ENCODE measurements at places on chromosomes 2 and 18.
A peak's percentile ranks its signal among the peaks of the same experiment; 100 is the strongest.

DNA sequence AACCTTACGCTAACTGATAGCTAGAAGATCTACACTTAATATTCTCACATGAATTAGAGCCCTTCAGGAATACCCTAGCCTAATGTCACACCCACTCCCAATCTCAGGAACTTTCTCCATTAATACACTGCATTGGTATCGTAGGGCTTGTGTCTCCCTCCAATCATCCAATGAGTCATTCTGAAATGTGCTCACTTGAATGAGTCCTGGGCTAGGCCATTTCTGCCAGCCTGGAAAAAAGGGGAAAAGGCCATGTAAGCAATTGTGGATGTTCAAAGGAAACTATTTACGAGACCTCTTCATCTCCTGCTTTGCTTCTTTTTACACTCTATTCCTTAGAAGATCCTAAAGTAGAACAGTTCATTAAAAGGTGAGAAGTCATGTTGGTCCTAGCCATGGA, 18.8 kb downstream of the ZEB2 start:
- no peak for DNase-seq

GRCh38 chr2:9549420-9549819, 6.2 kb downstream of the ADAM17 start:
- DNase-seq, result no peak

GRCh38 chr2:190682168-190682567, 33.3 kb downstream of the NAB1 start:
- DNase-seq, result no peak

- no peak for DNase-seq
These were observed 93.7 kb upstream of the RBBP8 start for GRCh38 chr18:22839340-22839821.

- no peak for DNase-seq
These were observed 75.2 kb upstream of the CTNNA2 start for GRCh38 chr2:79437433-79438267.

DNA sequence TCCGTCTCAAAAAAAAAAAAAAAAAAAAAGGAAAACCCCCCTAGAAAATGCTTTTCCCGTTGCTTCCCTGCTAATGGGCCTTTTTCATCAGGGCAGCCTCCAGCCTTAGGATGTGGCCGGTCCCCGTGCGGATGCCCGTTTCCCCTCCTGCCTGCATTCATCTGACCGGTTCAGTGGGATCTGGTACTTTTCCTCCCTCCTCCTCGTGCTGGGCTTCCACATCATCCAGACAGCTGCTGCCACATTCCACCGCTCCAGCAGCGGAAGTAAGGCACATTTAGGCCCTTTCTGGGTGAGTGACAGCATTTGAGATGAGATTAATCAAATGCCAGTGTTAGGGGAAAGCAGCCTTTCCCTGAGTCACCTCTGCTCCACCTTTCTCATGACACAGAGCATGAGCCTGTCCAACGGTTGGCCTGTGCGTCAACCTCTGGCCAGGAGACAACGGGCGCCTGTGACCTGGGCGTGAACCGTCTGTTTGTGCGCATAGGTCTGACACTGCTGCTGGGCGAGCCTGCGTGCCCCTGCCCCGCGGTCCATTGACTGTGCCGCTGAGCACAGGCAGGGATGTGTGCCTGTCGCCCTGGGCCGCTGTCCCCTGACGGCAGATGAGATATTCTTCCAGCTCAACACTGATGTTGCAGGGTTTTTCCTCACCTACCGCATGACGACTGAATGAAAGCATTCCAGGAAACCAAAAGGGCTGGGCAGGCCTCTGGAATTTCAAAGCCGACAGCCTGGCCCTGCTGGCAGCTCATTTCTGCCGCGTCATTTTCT, 174.0 kb downstream of the TGIF1 start:
- DNase-seq, result peak; percentile 86

GRCh38 chr2:103784261-103784660, 1022.4 kb downstream of the TMEM182 start:
- DNase-seq, result no peak

- DNase-seq, result no peak
These were observed 129.4 kb upstream of the UXS1 start for GRCh38 chr2:106323337-106324013.

GRCh38 chr2:119264781-119265692, 41.4 kb downstream of the STEAP3 start:
- DNase-seq, result peak; percentile 62

DNA sequence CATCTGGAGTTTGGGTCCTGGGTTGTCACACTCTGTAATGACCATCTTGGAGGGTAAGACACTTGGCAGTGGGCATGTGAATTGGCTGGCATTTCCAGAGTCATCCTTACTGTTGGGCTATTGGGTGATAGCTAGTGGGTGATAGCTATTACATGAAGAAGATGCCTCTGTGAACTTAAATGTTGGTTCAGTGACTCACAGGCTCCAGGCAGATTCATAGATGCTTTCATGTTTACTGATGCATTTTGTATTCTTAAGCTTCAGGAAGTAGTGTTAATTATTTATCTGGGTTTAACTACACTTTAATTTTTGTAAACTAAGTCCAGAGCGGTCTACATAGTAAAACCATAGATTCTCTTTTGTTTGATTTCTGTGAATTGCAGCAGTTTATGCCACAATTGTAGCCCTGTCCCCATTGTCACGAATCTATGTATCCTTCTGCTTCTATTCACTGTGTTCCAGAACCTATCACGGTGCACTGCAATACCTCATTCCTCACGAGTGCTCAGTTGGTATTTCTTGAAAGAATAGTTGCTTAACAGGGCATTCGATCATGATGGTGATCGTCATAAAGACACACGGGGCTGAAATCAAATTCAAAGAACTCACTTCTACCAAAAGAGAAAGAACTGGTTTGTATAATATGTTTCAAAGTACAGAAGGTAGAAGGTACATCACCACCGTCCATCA, 79.7 kb downstream of the GBX2 start:
- peak; percentile 23 for DNase-seq

- DNase-seq, result peak; percentile 85
These were observed 8.6 kb upstream of the MTCL1 start for GRCh38 chr18:8696749-8697211.

DNA sequence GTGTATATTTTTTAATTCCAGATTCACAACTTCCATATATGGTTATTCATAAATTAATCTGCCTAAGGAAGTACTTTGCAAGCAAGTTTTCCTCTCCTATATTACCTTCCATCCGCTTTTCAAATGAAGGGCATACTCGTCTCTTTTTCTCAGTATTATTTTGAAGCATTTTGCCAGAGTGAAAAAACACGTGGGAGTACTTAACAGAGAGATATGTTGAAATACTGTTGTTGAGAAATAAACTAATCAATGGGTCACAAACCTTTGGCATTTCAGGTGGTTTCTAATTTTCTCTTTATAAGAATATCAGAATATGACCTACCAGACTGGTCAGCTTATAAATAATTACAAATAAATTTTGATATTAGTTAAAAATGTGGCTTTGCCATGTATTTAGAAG, 67.6 kb downstream of the CCDC102B start:
- no peak for DNase-seq

DNA sequence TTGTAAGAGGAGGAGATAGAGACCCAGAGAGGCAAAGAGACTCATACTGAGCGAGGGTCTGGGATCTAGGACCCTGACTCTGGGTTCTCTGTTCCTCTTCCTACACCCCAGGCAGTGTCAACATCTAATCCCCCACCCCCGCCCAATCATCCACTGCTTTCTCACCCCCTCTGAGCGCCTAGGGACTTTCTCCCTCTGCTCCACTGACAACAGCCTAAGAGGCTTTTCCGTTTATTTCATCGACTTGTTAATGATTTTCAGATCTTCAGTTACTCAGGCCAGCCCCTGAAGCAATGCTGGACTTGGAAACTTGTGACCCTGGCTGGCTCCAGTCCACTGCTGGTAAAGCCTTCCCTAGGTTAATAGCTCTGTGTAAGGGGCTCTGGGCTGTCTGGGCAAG, 65.1 kb downstream of the TFCP2L1 start:
- no peak for DNase-seq

DNA sequence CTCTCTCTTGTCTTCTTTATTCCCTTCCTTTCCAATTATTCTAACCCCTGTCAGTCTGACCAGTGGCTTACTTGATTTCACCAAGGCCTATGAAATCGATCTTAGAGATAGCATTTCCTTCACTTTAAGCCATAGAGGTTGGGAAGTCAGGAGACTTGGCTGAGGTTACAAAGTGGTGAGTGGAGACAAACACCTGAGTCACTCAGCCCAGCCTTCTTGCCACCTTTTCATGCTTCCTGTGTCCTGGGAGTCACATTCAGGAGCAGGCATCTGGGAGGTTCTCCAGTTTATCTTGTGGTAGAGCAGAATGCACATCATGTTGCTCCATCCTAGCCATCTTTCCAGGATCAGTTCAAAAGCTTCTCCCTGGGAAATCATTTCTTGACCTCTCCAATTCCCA, 59.1 kb downstream of the VSNL1 start:
- no peak for DNase-seq

DNA sequence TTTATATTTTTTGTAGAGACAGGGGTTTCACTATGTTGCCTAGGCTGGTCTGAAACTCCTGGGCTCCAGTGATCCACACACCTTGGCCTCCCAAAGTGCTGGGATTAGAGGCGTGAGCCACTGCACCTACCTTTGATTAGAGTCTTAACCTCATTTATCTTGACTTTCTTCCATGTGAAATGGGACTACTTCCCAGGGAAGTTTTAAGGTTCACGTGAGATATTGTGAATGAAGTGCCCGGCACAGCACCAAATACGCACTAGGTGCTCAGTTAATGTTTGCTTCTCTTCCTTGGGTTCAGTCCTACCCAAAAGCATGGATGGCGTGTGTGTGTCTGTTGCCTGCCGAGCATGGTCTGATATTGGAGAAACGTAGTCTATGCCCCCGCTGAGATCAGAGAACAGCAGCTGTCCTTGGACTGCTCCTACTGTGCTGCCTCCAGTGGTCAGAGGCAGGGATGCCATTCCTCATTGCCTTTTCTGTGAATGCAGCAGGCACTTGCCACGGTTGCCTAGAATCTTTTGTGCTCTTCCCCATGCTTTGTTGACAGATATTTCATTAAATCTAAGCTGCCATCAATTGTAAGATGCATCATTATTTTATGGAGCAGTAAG, 12.3 kb upstream of the TFCP2L1 start:
- peak; percentile 61 for DNase-seq

DNA sequence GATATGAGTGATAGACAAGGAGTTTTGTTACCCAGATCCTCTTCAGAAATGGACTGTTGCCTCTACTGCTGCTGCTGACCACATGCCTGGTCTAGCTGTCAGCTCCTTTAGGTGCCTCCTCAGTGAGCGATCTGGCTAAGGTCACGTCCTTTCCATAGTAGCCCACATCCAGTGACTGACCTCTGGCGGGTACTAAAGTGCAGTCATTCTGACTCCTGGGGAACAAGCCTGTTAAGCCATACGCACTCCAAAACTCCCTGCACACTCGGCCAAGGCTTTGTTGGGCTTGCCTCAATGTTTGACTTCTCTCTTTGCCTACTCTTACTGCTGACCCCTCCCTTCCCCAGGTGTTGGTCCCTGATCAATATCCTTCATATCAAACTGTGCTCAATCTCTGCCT, 685.2 kb downstream of the IRS1 start:
- no peak for DNase-seq

GRCh38 chr18:79200546-79201268, 131.5 kb downstream of the ATP9B start:
- peak; percentile 9 for DNase-seq

GRCh38 chr2:134670955-134671354, 47.8 kb downstream of the TMEM163 start:
- no peak for DNase-seq

DNA sequence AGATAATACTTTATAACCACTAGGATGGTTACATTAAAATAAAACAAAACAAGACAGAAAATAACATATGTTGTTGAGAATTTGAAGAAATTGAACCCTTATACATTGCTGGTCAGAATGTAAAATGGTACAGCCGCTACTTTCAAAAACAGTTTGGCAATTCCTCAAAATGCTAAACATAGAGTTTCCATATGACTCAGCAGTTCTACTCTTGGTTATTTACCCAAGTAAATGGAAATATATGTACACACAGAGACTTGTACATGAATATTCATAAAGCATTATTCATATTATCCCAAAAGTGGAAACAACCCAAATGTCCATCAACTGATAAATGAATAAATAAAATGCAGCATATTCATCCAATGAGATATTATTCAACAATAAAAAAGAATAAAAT, 92.5 kb upstream of the LRATD1 start:
- DNase-seq, result no peak

- DNase-seq, result peak; percentile 57
These were observed 26.4 kb upstream of the ATRAID start for GRCh38 chr2:27185331-27186026.

Measured in AG08395 (cell line).